ENCODE measurements at places on chromosomes 4 and X. TPM values are rescaled to one million over a fixed set of nuclear protein-coding genes. Genes with fewer than 3 reads are reported as not detected.

Gene PAPSS1
- 116 TPM for total RNA-seq

Gene PSAPL1
- total RNA-seq, result not detected

Gene PPP4R3C
- total RNA-seq, result not detected

Gene BMPR1B
- 0.21 TPM for total RNA-seq

Gene SULT1E1
- total RNA-seq, result 267 TPM

Gene FAM9B
- total RNA-seq, result not detected

Gene PDZD11
- 37.7 TPM for total RNA-seq

Gene TIMP1
- total RNA-seq, result 48.8 TPM

Gene FAT4
- total RNA-seq, result 46.8 TPM

Gene DCLK2
- 2.0 TPM for total RNA-seq

Gene PORCN
- total RNA-seq, result 10.8 TPM

Gene MAGEB17
- total RNA-seq, result not detected

Gene ETDB
- not detected for total RNA-seq

Gene EVC2
- total RNA-seq, result 12.1 TPM

Gene ASMT
- not detected for total RNA-seq

Gene S100G
- total RNA-seq, result not detected

Gene CITED1
- total RNA-seq, result 0.07 TPM

Gene G6PD
- total RNA-seq, result 73.6 TPM

Gene GUCY1B1
- 0.20 TPM for total RNA-seq

Gene SFRP2
- not detected for total RNA-seq

Gene FGF13
- total RNA-seq, result not detected

Gene IGFBP7
- 322 TPM for total RNA-seq

Gene NHSL2
- 21.2 TPM for total RNA-seq

Gene MAGEB10
- total RNA-seq, result not detected

Gene GLRA2
- total RNA-seq, result not detected

Gene TCP11X2
- not detected for total RNA-seq

Gene PRRG1
- 24.5 TPM for total RNA-seq

Gene C4orf50
- total RNA-seq, result not detected

Gene POU3F4
- not detected for total RNA-seq

Gene SSX3
- not detected for total RNA-seq

Gene PRR32
- total RNA-seq, result not detected

Gene DGKK
- not detected for total RNA-seq

Gene EGF
- total RNA-seq, result 0.04 TPM

Gene PRDM5
- total RNA-seq, result 6.1 TPM

Gene FGF16
- total RNA-seq, result 4.5 TPM

Gene ADH7
- not detected for total RNA-seq

Gene SPANXN3
- not detected for total RNA-seq

Gene UGT2B11
- total RNA-seq, result not detected

Gene ARMCX6
- total RNA-seq, result 40.6 TPM

Gene NXF2
- total RNA-seq, result not detected

Gene PPARGC1A
- total RNA-seq, result not detected

Gene CLDN22
- total RNA-seq, result not detected

Gene ZNF41
- total RNA-seq, result 4.2 TPM

Gene PNCK
- not detected for total RNA-seq

Gene WDFY3
- total RNA-seq, result 129 TPM

Gene ASB12
- not detected for total RNA-seq

Gene HGFAC
- total RNA-seq, result 0.18 TPM

Gene CAPN6
- total RNA-seq, result not detected

Gene ADAM29
- total RNA-seq, result not detected

Gene TCEAL2
- total RNA-seq, result not detected
